Islet precursor cell (in vitro differentiated cells): ENCODE measurements at places on chromosomes 7 and 10.

GRCh38 chr10:124196659-124197058, 103.3 kb upstream of the CHST15 start:
- no peak for DNase-seq

DNA sequence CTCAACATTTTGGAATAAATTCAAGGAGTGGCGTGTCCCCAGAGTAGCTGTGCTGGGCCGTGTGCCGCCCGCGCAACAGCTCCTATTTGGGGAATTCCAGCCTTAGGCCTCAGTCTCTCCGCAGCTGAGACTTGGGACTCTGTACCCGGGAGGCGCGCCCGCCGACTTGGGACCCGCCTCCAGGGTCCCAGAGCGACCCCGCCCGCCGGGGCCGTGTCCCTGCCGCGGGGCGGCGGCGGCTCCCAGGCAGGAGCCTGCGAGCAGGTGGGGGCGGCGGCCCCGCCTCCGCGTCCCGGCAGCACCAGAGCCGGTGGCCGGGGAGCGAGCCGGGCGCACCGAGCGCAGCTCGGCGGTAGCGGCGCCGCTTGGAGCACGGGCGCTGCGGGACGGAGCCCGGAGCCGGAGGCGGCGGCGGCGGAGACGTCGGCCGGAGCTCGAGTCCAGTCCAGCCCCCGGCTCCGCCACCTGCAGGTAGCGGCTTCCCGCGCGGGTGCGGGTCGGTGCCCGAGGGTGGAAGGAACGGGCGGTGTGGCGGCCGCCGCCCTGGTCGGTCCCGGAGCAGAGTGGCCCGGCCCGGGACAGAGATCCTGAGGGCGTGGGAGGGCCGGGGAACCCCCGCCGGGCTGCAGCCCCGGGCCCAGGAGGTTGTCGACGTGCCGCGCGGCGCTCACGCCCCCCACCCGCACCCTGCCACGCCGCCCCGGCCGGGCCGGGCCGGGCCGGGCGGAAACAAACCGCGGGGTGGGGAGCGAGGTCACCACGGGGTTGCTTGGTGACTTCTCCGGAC, at the start of gene WIPF3:
Gene WIPF3 (plus strand): TSS at position 301 of the 787 bp plus-strand sequence. CDS start 28,217 bp downstream, outside the sequence.
- DNase-seq: peak; percentile 67

GRCh38 chr7:83419013-83419412, 229.9 kb downstream of the SEMA3E start:
- DNase-seq: no peak

- DNase-seq: no peak
Measured at GRCh38 chr10:47176903-47177868, 122.8 kb upstream of the GDF10 start.

- no peak for DNase-seq
Measured at GRCh38 chr7:52537051-52537450, 498.4 kb upstream of the POM121L12 start.

DNA sequence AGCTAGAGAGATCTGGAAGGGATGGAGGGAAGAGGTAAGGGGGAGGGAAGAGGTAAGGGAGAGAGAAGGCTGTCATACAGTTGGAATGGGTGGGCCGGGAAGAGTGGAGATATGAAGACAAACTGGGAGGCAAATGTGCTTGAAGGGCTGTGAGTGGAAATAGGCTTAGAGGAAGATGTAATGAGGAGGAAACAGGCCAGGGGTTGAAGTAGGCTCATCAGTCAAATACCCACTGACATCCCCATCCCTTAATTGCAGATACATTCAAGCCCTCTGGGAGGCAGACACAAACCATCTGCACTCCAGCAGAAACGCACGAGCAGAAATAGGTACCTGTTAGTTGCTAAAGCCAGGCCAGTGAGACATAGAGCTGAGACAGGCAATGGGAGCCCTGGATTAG, 2.1 kb downstream of the SYNPO2L start:
- no peak for DNase-seq

DNA sequence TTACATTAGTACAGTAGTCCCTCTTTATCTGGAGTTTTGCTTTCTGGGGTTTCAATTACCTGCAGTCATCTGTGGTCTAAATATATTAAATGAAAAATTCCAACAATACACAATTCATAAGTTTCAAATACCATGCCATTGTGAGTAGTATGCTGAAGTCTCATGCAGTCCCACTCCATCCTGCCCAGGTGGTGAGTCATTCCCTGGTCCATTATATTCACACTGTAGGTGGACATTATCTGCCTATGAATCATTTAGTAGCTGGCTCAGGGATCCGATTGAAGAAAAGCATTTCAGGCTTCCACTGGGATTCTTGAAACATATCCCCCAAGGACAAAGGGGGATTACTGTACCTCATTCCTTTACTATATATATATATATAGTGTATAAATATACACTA, 298.2 kb upstream of the GALNT17 start:
- DNase-seq: peak; percentile 45

- DNase-seq: no peak
Measured at GRCh38 chr7:141433698-141434097, 117.5 kb upstream of the AGK start.

- no peak for DNase-seq
Measured at GRCh38 chr10:114380060-114380459, 24.2 kb downstream of the AFAP1L2 start.

- no peak for DNase-seq
Measured at GRCh38 chr10:122310311-122311050, 39.4 kb downstream of the BTBD16 start.

GRCh38 chr7:104772405-104773345, 241.3 kb upstream of the KMT2E start:
- DNase-seq: peak; percentile 59

- DNase-seq: no peak
Measured at GRCh38 chr7:13577566-13578145, 411.8 kb downstream of the ETV1 start.

DNA sequence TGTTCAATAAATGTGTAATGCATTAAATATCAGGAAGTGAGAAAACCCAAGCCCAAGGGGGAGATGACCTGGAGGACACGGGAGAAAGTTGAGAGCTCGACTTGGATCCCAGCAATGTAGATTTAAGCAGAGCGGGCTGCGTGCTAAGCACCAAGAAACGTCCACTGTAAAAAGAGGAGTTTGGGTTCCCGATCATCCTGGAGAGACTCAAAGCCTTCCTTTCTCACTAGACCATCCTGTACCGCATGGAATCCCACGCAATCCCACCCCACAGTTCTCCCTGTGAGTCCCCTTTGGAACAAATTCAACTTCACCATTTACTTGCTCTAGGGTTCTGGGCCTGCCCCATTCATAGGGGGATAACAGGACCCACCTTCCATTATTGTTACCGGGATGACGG, 2.4 kb downstream of the TRPV6 start:
- peak; percentile 29 for DNase-seq

DNA sequence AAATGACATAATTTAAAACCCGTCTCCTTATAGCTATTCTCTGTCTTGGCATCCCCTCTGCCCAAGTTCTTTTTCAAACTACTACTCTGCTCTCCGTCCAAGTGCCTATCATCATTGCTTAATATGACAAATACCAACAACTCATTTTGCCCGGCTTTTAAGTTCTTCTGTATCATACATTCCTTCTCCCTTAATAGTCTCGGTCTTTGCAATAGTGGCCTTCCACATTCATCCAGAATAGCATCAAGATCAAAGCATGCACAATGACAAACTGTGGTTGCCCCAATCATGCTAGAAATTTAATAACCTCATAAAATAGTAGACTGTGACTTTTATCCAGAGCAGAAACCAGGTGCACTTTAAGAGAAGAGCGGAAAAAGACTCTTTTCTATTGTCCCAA, 198.9 kb downstream of the ETV1 start:
- no peak for DNase-seq

- DNase-seq: no peak
Measured at GRCh38 chr7:108911016-108911415, 341.3 kb downstream of the DNAJB9 start.

- no peak for DNase-seq
Measured at GRCh38 chr7:8065356-8065813, 96.8 kb downstream of the GLCCI1 start.

DNA sequence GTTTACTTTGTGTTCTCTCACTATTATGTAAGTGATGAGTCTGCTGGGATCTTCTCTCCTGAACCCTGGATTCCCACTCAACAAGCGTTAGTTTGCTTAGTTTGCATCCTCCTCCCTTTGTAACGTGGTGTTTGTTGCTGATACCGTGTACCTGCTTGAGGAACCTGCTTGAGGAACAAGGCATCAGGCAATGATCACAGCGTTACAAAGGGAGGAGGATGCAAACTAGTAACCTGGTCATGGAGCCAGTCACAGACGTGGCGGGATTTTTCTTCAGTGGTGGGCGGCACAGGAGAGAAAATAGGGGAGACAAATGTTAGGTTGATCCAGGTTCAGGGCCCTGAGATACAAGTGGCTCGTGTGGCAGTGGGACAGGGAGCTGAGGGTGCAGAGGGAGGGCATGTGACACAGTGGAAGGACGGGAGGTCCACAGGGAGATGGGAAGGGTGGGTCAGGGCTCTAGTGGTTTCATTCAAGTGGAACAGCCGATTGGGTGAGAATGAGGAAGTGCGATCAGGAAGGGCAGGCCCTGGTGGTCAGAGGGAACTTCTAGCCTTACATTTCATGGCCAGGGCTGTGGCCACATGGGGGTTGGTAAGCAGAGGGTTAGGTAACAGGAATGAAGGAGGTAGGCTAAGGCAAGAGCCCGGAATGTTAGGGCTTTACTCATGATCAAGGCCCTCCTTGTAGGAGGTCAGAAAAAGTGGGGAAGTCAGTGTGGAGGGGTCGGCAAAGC, 38.0 kb downstream of the SNX10 start:
- DNase-seq: no peak

- DNase-seq: no peak
Measured at GRCh38 chr7:106545275-106545674, 115.7 kb downstream of the CCDC71L start.

DNA sequence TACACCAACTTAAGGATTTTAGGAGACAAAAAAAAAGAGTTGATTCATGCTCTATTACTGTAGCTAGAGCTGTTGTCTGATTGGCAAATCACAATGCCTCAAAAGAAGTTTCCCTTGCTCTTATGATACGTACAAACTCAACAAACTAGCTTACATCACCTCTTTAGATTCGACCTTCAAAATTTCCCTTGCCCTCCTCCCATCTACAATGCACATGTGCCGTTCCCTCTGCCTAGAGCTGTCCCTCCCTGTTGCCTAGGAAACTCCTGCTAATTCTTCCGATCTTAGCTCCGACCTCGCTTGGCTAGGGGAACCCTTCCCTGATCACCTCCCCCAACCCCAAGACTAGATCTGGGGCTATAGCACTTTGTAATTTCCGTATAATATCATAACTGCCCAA, 55.4 kb downstream of the MAP3K8 start:
- no peak for DNase-seq

GRCh38 chr7:141071260-141071854, 2.5 kb upstream of the TMEM178B start:
- peak; percentile 62 for DNase-seq

GRCh38 chr10:101260764-101261481, 31.7 kb upstream of the LBX1 start:
- DNase-seq: no peak

DNA sequence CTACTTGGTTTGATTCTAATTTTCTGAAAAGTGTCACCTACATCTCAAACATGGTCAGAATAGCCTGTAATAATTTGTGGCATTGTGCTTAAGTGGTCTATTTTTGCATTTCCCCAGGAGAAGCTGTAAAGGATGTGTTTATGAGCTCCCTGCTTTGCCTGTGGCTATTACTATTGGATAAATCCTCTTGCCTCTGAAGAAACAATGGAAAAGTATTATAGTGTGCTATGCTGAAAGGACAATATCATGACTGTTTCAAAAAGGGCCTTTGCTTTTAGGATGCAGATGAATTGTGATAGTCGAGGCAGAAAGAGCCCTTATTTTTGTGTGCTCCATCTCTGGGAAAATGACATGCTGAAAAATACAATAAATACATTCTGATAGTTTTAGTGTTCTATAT, 94.1 kb upstream of the ARMC3 start:
- DNase-seq: no peak

GRCh38 chr7:95440394-95441038, 5.7 kb upstream of the PON2 start:
- DNase-seq: no peak

DNA sequence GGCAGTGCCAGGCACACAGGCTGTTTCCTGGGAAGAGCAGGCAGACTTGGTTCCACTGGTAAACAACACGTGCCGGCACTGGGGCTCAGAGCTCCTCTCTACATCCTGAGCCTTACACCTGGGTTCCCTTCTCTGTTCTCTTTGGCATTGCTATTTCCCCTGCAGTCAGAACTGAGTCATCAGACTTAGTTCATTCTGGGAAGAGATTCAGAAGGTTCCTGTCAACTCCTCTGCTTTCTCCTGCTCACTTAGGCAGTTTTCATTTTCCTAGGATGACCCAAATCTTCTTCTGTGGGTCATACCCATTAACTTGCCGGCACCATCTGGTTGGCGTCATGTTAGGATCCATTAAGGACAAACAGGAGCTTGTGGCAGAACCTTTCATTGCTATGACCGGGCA, 33.4 kb upstream of the LRRC18 start:
- DNase-seq: no peak

GRCh38 chr10:20887706-20888555, 9.2 kb downstream of the NEBL start:
- no peak for DNase-seq

DNA sequence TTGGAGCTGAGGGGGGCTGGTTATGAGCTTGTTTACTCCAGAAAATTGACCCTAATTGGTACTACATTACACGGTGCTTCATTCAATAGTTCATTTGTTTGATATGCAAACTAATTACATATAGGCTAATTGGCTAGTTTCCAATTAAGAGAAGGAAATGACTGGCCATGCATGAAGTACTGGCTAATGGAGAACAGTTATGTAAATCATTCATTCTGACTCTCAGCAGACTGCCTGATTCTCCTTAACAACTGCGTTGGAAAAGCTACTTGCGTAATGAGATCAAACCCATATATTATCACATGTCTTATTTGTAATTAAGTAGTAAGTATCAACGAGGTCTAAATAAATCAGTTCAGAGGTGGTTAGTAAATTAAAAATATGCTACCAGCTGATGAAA, 81.8 kb upstream of the CTTNBP2 start:
- no peak for DNase-seq

- DNase-seq: peak; percentile 94
Measured at GRCh38 chr7:154913638-154914307, 89.2 kb downstream of the PAXIP1 start.

DNA sequence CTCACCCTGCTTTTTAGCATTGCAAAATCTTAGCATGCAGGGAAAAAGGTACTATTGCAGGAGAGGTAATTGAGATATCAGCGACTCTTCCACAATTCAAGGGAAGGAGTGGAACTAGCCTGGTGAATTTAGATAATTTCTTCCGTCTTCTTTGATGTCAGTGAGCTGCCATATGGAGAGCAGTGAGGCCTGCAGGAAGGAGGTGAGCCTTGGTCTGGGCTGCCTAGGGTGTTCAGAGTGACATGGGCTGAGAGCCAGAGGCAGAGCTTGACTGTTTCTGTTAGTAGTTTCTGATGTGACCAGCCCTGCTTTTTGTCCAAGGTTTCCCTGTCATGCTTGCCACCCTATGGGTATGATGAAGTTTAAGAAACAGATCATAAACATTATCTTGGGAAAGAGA, 28.6 kb downstream of the KAT6B start:
- peak; percentile 57 for DNase-seq

DNA sequence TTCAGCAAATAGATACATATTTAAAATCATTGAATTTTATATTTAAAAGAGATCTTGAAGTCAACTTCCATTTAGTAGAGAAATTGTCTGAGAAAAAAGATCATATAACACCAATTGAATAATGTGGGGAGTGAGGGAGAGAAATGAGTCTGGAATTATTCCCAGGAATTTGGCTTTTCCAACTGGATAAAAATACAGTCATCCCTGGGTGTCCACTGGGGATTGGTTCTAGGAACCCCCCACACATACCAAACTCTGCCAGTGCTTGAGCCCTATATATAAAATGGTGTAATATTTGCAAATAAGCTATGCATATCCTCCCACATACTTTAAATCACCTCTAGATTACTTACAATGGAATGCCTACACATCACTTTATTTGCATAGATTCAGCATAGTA, 162.8 kb upstream of the SEMA3C start:
- no peak for DNase-seq
